Stimulated activated CD4-positive, alpha-beta T cell treated with anti-CD3 and anti-CD28 coated beads, Interleukin-4, amount 100 ng/mL, for 1 hour (primary cell): ENCODE measurements at places on chromosomes 11 and 22.

GRCh38 chr11:109914809-109915653, 178.2 kb upstream of the ZC3H12C start:
- DNase-seq: no peak

GRCh38 chr22:24054356-24054755, 43.3 kb downstream of the CABIN1 start:
- DNase-seq: no peak

DNA sequence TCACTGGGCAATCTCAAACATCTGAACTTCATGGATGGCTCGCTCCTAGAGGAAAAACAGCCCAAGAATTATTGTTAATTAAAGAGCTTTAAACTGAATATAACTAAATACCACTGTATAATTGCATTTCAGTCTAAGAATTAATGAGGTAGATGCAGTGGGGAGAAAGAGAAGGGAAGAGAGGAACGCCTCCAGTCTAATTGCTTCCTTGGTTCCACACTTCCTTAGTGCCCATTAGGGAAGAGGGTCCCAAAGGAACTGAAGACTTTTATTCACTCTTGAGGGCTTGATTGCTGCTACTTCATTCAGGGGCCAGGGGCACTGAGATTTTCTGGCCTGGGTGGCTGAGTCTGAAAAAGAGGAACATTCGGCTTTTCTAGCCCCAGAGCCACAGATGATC, 11.8 kb upstream of the OR10G7 start:
- no peak for DNase-seq

- DNase-seq: peak; percentile 12
Measured at GRCh38 chr11:74570266-74571061, 21.9 kb upstream of the POLD3 start.

DNA sequence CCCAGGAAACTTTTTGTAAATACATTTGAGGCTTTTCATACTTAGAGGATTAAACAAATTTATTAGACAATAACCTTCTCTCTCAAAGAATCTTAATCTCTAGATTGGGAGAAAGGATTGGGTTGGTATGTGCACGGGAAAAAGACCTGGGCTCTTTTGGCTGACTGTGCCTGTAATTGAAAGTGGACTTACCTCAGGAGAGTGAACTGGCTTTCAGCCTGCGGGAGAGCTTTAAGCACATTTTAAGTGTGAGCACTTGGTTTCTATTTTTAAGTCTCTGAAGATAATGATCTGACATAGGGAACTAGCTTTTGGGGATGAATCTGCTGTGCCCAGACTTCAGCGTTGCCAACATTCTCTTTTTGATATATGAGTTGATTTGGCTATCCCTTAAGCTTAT, 35.8 kb downstream of the UVRAG start:
- DNase-seq: no peak

- no peak for DNase-seq
Measured at GRCh38 chr11:127037596-127037995, 37.0 kb upstream of the KIRREL3 start.

DNA sequence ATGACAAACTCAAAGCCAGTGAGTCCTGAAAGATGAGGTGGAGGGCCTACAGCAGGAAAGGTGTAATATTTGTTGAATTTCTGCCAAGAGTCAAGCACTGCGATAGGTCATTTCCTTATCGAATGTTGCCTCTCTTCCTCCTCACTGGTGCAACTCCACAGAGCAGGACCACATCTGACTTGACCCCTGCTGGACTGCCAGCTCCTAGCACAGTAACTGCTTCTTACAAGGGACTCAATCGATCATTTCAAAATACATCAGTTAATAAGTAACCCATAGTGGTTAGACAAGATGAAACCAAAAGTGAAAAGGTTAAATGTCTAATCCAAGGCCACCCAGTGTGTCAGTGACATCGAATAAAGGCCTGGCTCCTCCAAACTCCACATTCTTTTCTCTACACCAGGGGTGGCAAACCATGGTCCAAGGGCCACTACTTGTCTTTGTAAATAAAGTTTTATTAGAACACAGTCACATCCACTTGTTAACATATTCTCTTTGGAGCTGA, 98.5 kb upstream of the CSNK2A3 start:
- no peak for DNase-seq

DNA sequence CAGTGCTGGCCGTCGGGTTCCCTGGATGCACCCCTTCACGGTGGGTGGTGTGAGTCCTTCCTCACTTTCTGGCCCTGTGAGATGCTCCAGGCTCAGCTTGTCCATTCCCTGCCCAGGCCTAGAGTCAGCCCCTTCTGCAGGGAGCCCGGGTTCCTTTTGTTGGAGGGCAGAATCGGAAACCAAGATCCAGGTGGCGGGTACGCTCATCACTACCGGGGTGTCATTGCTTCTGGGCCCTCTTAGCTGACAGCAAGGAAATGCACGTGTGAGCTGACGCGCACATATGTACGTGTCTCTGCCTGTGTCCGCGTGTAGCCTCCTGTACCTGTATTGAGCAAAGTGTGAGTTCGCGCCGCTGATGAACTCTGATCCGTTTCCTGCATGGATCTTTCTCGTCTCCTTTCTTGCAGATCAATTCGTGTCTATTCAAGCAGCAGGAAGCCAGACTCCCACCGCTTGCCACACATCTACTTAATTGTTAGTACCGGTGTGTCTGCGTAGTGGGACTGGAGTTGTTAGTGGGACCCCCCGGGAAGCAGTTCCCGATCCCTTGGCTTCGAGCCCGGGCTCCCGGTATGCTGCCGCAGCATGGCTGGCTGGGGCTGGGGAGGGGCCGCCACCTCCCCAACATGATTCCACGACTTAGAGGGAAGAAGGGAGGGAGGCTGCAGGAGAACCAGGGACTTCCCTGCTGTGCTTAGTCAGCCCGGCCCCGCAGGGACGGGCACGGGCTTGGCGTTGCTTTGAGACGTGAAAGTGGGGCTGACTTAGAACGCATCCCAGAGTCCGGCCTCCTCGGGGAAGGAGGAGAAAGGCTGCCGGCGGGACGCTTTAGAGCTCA, 35.9 kb upstream of the GRAMD4 start:
- no peak for DNase-seq

DNA sequence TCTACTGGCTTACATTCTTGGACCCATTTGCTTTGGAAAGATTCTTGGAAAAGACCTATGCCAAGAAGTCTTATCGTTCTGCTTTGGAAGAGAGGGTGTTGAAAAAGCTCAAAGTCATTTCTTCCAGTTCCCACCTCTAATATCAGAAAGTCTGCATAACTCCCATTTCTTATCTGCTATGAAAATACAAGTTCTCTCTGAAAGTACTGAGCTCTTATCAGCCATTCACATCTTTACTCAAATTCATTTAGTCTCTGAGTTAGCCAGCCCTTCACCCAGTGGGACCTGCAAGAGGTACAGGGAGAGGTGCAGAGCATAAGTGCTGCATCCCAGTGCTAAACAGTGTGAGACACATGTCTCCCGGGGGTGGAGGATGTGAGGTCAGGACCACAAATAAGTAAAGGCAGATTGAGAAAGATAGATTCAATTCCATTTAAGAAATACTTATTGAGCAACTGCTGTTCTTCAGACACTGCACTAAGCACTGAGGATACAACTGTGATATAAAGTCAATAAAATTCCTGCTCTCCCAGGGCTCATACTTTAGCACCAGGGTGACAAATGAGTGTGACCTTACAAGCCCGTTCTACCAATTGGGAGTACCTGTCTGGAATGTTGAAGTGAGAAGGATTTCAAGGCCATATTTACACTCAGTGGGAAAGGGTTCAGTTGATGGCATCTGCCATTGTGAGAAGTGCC, 76.7 kb downstream of the PISD start:
- DNase-seq: peak; percentile 6

- no peak for DNase-seq
Measured at GRCh38 chr11:114148013-114148382, 88.5 kb downstream of the ZBTB16 start.

- DNase-seq: peak; percentile 36
Measured at GRCh38 chr22:20803696-20804324, 29.9 kb downstream of the SERPIND1 start.

DNA sequence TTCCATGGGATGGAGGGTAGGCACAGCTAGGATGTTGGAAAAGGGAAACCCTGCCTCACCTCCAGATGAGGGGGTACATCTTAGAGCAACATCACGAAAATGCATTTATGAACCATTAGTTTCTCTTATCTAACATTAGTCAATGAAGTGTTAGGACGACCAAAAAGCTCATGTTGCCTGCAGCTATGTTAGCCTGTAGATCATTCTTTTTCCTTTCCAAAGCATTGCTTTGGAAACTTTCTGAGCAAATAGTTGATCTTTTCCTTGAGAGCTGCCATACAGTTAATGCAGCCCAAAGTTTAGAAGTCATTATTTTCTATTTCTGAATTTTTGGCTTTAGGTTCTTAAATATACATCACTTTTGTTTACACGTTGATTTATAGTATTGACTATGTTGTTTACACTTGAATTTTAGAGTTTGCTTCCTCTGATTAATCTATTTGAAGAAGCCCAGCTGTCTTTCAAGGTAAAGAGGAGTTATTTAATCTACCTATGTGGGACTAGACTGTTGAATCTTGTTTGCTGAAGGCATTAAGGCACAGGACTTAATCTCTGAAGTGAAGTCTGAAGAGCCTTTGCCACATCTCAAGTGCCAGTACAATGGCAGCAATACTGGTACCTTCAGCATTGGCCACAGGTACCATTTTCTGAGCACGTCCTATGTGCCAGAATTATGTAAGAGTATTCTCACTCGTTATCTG, 11.0 kb downstream of the POU2AF3 start:
- DNase-seq: no peak

GRCh38 chr11:74697722-74698121, 33.5 kb downstream of the CHRDL2 start:
- DNase-seq: no peak

- DNase-seq: no peak
Measured at GRCh38 chr11:33478111-33478573, 221.0 kb downstream of the HIPK3 start.

GRCh38 chr11:113435190-113435968, 39.8 kb downstream of the DRD2 start:
- no peak for DNase-seq

- DNase-seq: no peak
Measured at GRCh38 chr11:2517386-2518064, 72.7 kb downstream of the KCNQ1 start.

GRCh38 chr22:31119026-31119717, 3.6 kb upstream of the INPP5J start:
- no peak for DNase-seq

DNA sequence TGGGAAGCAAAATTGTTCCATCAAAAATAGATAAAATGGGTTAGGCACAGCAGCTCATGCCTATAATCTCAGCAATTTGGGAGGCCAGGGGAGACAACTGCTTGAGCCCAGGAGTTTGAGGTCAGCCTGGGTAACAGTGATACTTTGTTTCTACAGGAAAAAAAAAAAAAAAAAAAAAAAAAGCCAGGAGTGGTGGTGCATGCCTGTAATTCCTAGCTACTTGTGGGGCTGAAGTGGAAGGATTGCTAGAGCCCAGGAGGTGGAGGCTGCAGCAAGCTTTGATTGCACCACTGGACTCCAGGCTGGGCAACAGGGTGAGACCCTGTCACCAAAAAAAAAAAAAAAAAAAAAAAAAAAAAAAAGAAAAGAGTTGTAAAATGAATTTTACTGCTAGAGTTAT, 49.6 kb downstream of the KIF18A start:
- DNase-seq: no peak

DNA sequence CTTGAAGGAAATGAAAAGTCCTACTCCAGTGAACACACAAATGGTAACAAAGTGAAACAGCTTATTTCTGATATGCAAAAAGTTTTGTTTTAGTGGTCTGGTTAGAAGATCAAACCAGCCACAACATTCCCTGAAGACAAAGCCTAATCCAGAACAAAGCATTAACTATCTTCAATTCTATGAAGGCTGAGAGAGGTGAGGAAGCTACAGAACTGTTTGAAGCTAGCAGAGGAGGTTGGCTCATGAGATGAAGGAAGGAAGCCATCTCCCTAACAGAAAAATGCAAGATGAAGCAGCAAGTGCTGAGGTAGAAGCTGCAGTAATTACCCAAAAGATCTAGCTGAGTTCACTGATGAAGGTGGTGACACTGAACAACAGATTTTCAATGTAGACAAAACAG, 168.4 kb downstream of the IGLL1 start:
- DNase-seq: no peak

DNA sequence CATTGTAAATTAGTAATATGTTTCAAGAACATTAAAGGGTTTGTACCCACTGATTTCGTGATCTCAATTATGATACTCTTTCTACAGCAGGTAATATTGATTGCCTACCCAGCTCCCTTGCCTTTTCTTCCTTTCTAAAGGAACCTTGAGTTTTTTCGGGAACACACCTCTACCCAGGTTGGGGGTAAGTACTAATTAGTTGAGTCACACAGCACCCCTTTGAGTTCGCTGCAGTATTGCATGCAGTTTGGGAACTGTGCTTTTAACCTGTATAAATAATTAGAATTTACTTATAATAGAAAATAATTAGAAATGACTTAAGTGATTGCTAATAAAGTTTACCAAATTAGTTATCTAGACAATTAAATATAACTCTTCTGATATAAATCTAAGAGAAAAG, 24.9 kb downstream of the ARHGAP42 start:
- DNase-seq: no peak

DNA sequence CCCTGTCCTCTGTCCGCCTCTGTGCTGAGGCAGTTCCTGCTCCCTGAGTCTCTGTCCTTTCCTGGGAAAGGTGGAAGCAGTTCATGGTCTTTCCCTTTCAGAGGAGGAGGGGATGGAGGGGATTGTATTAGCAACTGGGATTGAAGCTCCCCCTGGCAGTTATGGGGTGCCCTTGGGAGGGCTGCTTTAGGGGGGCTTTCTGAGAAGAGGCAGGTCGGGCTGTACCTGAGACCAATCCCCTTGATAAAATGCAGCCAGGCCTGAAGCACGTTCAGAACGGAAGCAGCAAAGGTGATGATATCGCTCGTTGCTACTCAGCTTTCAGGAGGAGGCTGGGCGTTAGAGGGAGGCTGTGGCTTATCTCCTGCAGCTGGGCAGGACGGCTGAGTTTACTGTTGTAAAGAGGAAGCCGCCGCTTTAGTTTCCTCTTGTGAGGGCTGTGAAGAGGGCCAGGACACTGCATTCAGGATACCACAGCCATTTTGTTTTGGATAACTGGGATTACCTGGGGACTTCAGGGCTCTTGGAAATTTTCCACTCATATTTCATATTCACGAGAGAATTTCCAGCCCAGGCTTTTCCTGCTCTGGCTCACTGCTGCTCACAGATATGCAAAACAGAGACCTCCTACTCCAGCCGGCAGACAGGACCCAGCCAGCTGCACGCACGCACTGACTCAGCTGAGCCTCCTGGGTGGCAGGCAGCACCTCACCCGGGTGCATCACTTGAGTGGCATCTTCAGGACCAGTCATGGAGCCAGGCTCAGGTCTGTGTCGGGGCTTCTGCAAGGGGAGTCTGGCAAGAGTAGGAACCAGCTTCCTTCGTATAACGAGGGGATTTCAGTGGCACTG, 798 bp downstream of the AMPD3 start:
- DNase-seq: peak; percentile 79
